ENCODE measurements at places on chromosomes 1 and 21.

DNA sequence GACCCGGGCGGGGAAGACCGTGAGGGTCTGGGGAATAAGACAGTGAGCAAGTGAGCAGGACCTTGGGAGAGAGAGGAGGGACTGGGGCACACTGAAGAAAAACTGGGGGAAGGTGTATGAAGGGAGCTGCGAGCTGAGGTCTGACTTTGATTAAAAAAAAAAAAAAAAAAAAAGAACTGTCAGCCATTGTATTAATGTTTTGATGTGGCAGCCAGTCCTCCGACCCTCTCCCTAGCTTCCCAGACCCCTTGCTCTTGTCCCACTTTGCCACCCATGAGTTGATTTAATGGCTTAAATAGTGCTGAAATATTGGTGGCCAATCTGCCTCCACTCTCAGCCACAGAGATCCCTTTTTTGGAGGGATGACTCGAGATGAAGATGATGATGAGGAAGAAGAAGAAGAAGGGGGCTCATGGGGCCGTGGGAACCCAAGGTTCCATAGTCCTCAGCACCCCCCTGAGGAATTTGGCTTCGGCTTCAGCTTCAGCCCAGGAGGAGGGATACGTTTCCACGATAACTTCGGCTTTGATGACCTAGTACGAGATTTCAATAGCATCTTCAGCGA lies 652 bp downstream of the HAX1 start:
- H3K27me3 ChIP-seq, result no peaks in the 10 kb centered on the region
- peaks cover 60% of the 10 kb centered on the region for H3K36me3 ChIP-seq
- no peaks in the 10 kb centered on the region for H3K4me1 ChIP-seq

DNA sequence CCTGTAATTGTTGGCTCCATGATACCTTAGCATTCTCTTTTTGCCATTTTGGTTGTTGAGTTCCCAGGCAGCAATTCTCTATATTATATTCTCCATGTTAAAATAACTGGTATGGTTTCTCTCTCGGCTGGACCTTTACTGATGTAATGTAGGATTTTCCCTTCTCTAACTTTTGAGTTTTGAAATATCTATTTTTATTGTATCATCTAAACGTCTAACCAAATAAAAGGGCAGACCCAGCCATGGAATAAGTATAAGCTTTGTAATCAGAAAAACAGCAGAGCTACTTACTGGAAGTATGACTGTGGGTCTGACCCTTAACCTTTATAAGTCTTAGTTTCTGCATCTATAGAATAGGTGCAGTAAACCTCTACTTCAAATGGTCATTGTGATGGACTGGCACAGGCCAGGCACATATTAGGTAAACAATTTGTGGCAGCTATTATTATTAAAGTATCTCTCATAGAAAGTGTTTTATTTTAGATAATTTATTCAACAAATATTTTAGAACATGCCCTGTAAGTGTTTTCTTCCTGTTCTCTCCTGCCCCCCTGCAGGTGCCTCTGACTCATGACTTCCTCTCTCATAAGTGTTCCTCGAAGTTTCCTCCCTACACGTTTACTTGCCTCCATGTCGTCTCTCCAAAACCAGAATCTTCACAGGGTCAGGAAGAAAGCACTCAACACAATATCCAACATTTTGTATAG lies 224.9 kb upstream of the FGGY start:
- no peak overlapping the region for H3K27ac ChIP-seq
- H3K4me3 ChIP-seq, result no peak overlapping the region
- no peaks in the 10 kb centered on the region for H3K36me3 ChIP-seq
- peaks cover 6% of the 10 kb centered on the region for H3K4me1 ChIP-seq
- DNase-seq, result no peak

DNA sequence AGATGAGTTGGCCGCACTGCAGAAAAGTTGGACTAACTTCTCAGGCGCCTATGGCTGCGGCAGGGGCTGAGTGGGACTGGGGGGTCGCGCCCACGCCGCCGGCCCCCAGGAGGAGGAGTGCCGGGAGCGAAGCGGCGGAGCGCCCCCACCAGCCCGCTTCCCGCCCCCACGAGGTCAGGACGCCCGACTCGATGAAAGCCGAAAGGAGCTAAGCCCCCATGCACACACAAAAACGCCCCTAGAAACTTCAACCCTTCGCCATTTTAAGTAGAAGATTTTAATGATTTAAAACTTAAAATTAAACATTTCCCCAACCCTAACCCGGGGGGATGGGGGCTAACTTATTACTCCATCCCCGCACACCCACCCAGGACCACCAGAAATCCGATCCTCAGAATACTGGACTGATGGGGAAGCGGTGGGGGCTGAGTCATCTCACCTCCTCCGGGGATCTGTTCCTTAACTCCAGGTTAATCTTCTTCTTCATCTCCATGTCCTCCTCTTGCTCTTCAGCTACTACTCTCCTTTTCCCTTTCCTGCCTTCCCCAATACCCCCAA lies 539 bp downstream of the ANP32E start:
- H3K27me3 ChIP-seq, result no peaks in the 10 kb centered on the region
- H3K36me3 ChIP-seq, result peaks cover 4% of the 10 kb centered on the region
- H3K4me1 ChIP-seq, result peaks cover 7% of the 10 kb centered on the region
- DNase-seq, result no peak
- H3K27ac ChIP-seq, result peak overlapping the region; percentile 85
- H3K4me3 ChIP-seq, result peak overlapping the region; percentile 99

- no peak for DNase-seq
- no peak overlapping the region for H3K4me3 ChIP-seq
- H3K27ac ChIP-seq, result no peak overlapping the region
- no peaks in the 10 kb centered on the region for H3K36me3 ChIP-seq
- H3K4me1 ChIP-seq, result peaks cover 2% of the 10 kb centered on the region
Measured at GRCh38 chr1:50665413-50665812, 242.2 kb upstream of the DMRTA2 start.

GRCh38 chr1:168474322-168474721 lies 69.5 kb downstream of the XCL2 start:
- no peaks in the 10 kb centered on the region for H3K4me1 ChIP-seq
- no peak for DNase-seq
- no peaks in the 10 kb centered on the region for H3K36me3 ChIP-seq
- no peaks in the 10 kb centered on the region for H3K27me3 ChIP-seq
- H3K27ac ChIP-seq, result no peak overlapping the region

- peaks cover 4% of the 10 kb centered on the region for H3K27me3 ChIP-seq
- H3K36me3 ChIP-seq, result no peaks in the 10 kb centered on the region
- H3K4me1 ChIP-seq, result no peaks in the 10 kb centered on the region
- DNase-seq, result no peak
- no peak overlapping the region for H3K4me3 ChIP-seq
Measured at GRCh38 chr1:18008081-18008480, 99.5 kb upstream of the IGSF21 start.

DNA sequence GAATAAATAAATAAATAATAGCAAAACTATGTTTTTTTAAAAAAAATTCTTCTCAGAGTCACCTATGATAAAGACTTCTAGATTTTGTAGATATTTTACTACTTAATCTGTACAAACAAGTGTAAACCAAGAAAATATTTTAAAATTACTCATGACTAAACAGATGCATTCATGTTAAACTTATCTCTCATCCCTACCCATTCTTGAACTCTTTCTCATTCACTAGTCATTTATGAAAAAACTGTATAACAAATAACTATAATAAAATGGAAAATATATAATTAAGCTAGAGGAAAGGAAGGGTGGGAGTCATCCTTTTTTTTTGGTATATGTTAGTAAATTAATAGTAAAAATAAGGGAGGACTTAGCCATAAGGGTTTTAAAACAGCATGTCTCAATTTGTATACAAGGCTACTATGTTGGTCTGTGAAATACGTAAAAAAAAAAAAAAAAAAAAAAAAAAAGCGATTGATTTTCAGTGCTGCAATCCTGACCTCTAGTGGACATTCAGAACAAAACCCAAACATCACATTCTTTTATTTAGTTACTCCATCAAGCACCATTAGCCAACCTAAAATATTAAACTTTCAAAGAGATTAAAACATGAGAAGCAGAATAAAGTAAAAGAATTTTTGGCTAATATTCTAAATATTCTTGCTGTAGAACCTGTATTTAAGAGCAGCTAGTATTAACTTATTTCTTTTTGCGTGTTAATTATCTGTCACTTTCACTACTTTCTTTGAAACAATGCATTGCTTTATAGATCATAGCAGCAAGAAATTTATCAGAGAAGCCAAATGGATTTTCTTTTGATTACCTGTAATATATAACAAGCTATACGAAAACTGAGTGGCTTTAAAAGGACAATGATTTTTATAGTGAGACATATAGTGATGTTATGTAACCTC lies 255.8 kb upstream of the CACYBP start:
- DNase-seq, result peak; percentile 24
- no peaks in the 10 kb centered on the region for H3K4me1 ChIP-seq
- H3K27ac ChIP-seq, result no peak overlapping the region
- H3K27me3 ChIP-seq, result no peaks in the 10 kb centered on the region
- no peak overlapping the region for H3K4me3 ChIP-seq

DNA sequence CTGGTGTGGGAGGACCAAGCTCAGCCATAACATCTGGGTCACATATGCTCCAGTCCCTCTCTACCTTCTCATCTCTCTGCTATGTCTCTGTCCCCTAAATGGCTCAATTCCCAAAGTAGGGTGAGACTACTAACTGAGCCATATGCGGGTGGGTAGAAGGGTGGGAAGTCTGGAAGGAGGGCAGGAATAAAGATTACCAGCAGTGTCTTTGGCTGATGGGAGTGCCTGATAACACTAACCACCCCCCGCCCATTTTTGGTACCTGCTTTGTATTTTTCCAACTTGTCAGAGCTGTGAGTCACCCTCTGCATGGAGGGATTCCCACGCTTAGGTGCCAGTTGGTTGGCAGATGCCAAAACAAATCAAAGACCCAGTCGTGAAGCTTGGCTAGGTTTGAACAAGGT lies 14.9 kb upstream of the SSBP3 start:
- no peak overlapping the region for H3K4me3 ChIP-seq
- H3K27me3 ChIP-seq, result peaks cover 3% of the 10 kb centered on the region
- no peaks in the 10 kb centered on the region for H3K36me3 ChIP-seq
- no peak for DNase-seq
- no peaks in the 10 kb centered on the region for H3K4me1 ChIP-seq

- H3K27me3 ChIP-seq, result no peaks in the 10 kb centered on the region
- no peak overlapping the region for H3K27ac ChIP-seq
- peaks cover 19% of the 10 kb centered on the region for H3K4me1 ChIP-seq
- H3K4me3 ChIP-seq, result no peak overlapping the region
Measured at GRCh38 chr1:56563568-56563967, 15.8 kb downstream of the PLPP3 start.

DNA sequence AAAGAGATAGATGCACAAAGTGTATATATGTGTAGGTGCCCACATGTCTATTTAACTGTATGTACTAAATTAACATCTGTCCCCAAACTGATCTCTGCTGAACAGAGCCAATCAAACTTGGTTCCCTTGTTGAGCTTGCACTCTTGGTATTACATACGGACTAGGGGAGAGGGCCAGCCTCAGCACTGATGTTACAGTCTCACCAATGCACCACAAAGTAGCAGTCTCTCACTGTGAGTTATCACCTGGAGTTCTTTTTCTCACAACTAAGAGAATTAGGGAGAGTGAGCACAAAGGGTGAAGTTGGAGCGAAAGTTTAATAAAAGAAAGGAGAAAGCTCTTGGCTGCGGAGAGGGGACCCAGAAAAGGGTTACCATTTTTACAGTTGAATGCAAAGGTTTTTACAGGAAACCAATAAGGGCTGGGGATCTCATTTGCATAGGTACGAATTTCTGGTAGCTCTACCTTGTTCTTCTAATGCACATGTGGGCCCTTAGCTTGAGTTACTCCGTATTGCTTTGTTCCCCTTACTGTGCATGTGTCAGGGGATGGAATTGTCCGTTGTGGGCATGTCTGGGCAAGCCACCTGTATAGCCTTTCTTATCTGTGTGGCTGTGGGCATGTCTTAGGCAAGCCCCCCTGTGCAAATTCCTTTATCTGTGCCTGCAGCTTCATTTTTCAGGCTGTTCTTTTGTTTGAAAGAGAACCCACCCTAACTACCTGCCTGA lies 13.3 kb upstream of the CHI3L2 start:
- H3K4me3 ChIP-seq, result no peak overlapping the region
- H3K27ac ChIP-seq, result no peak overlapping the region
- peaks cover 9% of the 10 kb centered on the region for H3K4me1 ChIP-seq
- DNase-seq, result no peak

GRCh38 chr21:46570631-46571030 lies 34.3 kb downstream of the S100B start:
- peaks cover 83% of the 10 kb centered on the region for H3K36me3 ChIP-seq
- H3K4me1 ChIP-seq, result no peaks in the 10 kb centered on the region
- DNase-seq, result no peak
- no peaks in the 10 kb centered on the region for H3K27me3 ChIP-seq
- no peak overlapping the region for H3K4me3 ChIP-seq

GRCh38 chr1:244865028-244865371 lies 657 bp upstream of the HNRNPU start:
- H3K36me3 ChIP-seq, result peaks cover 31% of the 10 kb centered on the region
- H3K4me1 ChIP-seq, result peaks cover 5% of the 10 kb centered on the region
- no peak for DNase-seq
- no peaks in the 10 kb centered on the region for H3K27me3 ChIP-seq

GRCh38 chr1:9589144-9589718 lies 520 bp downstream of the TMEM201 start:
- DNase-seq, result no peak
- H3K27me3 ChIP-seq, result no peaks in the 10 kb centered on the region
- peaks cover 45% of the 10 kb centered on the region for H3K4me1 ChIP-seq
- peaks cover 33% of the 10 kb centered on the region for H3K36me3 ChIP-seq

DNA sequence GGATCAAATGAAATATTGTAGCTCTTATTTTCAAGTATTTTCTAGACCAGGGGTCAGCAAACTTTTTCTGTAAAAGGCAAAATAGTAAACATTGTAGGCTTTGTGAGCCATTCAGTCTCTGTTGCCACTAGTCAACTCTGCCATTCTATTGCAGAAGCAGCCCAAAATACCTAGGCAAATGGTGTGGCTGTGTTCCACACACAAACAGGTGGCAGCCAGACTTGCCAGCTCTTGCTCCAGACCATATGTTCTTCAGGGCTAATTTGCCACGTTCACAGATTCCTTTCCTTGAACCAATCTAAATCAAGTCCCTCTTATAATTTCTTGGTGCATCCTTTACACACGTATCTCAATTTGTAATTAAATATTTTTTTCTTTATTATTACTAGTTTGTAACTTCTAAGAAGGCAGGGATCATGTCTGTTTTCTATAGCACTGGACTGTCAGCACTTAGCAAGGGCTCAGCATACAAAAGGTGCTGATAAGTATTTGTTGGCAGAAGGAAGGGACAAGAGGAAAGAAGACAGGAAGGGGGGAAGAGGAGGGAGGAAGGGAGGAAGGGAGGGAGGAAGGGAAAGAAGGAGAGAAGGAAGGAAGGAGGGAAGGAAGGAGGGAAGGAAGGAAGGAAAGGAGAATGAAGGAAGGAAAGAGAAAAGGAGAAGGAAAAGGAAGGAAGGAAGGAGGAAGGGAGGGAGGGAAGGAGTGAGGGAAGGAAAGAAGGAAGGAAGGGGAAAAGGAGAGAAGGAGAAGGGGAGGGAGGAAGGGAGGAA lies 106.5 kb upstream of the EDEM3 start:
- H3K27me3 ChIP-seq, result no peaks in the 10 kb centered on the region
- no peak overlapping the region for H3K27ac ChIP-seq
- DNase-seq, result no peak

DNA sequence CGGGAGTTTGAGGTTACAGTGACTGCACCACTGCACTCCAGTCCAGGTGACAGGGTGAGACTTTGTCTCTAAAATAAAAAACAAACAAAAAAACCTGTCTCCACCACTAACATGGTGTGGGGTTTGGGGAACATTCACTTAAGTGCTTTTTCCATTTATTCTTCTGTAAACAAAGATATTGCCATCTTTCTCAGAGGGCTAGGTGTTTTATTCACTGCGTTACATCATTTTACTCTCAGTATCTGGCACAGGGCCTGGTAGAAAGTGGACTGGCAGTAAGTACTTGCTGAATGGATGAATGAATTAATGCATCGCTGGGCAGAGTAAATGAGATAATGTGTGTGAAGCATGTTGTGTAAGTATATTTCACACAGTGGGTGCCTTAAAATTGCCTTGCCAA lies 20.1 kb downstream of the KIAA0040 start:
- no peaks in the 10 kb centered on the region for H3K36me3 ChIP-seq
- H3K27ac ChIP-seq, result no peak overlapping the region
- H3K4me3 ChIP-seq, result no peak overlapping the region
- H3K4me1 ChIP-seq, result peaks cover 3% of the 10 kb centered on the region
